Common myeloid progenitor, CD34-positive (primary cell): ENCODE measurements at places on chromosomes 5 and 9.

- DNase-seq, result no peak
Observed at GRCh38 chr9:128106940-128107467, 20.5 kb downstream of the PTGES2 start.

GRCh38 chr5:149938279-149938678, 6.3 kb downstream of the PDE6A start:
- DNase-seq, result no peak

DNA sequence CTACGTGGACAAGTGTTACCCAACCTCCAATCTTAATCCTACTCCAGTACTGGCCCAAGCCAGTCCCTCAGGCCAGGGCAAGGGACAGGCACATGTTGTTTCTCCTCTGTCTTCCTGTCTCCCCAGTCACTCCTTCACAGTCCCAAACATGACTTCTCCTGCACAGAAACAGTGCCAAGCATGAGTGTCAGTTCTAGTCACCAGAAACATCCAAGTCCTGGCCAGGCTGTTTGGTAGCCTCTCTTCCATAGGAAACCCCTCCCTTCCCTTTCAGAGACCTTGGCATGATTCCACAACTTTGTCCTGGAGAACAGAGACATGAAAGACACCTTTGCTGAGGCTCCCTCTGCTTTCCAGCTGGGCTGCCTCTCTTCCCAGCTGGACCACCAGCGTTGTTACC, 56.2 kb upstream of the SLC2A8 start:
- no peak for DNase-seq

DNA sequence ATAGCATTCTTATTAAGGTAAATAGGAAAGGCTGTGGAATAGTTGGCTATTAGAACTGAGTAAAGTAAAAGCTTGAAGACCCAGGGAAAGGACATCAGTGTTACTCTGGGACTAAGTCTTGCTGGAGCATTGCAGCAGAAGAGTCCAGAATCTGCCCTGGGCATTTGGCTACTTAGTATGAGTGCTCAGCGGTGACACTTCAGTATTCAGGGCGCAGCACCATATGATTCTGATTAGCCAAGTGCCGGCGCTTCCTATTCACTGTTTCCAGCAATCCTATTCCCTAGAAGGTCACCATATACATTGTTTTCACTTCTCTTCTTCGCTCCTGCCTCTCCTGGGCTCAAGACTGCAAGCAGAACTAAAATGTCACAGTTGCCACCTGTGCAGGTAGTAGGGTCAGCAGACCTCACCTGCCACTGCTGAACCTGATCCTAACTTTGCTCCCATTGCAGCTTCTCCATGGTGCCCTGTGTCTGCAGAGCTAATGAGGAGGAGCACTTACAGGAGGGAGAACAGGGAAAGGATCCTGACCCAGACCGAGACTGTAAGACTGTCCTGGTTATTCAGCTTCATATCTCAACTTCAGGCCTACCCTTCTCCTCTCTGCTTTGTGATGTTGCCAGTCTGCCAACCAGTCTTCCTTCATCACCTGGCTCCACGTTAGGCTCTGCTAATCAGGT, 313.6 kb upstream of the PIK3R1 start:
- DNase-seq, result no peak

DNA sequence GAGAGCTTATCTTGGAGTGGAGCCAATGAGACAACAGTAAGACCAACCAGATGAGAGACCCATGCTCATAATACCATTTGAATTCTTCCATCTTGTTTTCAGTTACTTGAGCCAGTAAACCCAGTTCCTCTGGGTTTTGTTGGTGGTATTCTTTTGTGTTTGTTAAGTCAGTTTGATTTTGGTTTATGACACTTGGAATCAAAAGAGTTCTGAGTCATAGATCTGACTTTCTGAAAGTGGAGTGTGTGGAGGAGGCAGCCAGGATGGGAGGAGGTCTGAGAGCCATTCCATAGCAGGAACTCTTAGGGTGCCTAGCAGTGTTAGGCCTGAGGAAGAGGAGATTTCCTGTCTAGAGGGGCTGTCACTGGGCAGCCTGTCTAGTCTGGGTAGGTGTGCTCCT, 24.6 kb upstream of the PANK3 start:
- DNase-seq, result no peak

DNA sequence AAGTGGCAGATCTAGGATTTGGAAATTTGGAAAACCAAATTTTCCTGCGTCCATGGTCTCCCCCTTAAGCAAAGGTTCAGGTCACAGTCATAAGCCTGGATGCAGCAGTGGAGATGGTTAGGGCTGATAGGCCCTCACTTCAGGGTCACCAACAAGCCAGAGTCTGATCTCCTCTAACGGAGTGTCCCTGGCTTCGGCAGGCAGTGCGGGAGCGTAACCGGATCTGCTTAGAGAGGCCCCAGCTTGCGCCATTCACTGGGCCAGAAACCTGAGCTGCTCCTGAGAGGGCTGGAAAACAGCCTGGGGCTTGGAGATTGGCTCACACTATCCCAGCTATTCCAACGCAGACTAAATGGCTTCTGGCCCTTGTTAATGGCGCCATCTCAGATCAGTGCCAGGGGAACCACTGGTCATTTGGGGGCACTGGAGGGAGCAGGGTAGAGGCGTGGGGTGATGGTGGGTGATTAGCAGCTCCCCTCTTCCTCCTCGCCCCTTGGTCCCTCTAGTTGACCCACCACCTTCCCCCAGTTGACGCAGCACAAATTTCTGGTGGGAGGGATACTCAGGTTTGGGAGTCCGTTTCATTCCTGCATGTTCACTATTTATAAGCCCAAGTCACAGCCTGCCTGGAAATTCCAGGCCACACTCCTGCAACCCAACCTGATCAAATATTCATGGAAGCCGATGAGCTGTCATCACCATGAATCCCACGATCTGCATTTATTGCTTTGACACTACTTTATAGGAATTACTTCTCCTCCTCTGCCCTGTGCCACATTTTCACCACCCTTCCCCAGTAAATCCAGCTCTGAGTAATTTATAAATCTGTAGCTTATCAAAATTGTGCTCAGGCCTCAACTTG, 134.6 kb upstream of the CPEB4 start:
- DNase-seq, result no peak

DNA sequence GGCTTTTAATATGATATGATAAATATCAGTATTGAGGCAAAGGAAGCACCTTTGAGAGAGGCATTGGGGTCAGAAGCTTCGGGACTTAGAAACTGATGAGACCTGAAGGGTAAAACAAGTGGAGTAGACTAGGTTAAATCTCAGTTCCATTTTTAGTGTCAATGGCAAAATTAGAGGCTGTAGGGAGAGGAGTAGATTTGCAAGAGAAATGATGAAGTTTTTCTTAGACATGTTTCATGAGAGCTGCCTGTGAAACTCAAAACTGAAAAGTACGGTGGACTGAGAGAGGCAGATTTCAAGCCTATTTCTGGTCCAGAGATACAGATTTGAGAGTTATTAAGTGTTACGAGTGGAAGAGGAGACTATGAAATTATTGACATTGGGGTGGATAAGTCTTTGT, 278.5 kb downstream of the TAF11L14 start:
- DNase-seq, result no peak

- DNase-seq, result no peak
Observed at GRCh38 chr9:120393386-120394057, 186.4 kb downstream of the CDK5RAP2 start.

- DNase-seq, result no peak
Observed at GRCh38 chr9:97666907-97667686, 30.0 kb downstream of the XPA start.

- DNase-seq, result no peak
Observed at GRCh38 chr5:176359658-176360057, 1.9 kb downstream of the KIAA1191 start.

DNA sequence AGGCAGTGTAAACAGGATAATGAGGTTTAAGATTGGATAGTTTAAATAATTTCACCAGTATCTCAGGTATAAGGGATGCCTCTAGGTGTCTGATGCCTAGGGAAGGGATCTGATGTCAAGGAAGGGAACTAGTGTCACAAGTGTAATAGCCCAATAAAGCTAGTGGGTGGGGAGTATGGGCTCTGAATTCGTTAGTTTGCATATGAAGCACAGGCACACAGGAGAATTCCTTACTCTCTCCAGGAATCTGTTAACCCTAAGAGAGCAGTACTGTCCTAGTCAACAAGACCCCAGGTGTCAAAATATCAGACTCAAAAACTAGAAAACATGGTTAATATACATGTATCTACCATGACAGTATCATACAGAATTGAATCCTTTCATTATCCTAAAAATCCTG, 352.5 kb upstream of the CYLC2 start:
- DNase-seq, result no peak

GRCh38 chr9:89278997-89279739, 31.8 kb upstream of the CKS2 start:
- peak; percentile 63 for DNase-seq

GRCh38 chr9:112647596-112647995, 70.3 kb downstream of the INIP start:
- no peak for DNase-seq

- no peak for DNase-seq
Observed at GRCh38 chr5:137954131-137954879, 65.0 kb downstream of the PKD2L2 start.

DNA sequence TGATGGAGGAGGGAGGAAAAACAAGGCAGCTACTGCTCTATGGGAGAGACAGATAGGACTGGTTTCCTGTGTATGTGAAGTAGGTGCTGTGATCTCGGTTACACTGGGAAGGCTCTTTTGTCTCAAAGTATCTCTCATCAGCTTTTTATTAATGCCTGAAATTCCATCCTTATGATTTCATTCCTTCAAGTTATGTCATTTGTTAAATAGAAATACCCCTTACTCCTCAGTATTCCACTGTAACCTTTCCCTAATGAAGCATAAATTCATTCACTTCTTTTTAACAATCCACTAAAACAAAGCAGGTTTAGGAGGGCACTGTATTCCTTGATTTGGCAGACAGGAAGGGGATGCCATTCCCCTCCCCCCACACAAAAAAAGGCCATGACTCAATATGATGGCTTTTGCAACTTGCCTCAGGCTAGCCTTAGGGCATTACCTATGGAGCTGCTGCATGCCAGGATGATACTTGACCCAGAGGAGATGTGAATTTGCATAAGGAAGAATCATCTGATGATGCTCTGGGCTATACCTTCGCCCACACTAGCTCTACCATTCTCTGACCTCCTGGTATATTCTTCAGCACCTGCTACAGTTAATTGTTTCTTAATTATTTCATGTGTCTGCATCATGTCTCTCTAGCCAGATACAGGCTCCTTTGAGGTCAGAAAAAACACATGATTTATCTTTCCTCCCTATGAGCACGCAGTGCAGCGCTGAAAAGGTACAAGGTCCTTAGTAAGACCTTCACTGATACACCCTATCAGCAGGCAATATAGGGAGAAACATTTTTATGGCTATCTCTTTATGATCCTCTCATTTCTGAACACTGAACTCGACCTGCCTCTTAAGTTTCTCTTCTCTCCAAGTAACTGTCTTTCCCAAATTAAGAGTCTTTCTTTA, 26.3 kb downstream of the NR3C1 start:
- no peak for DNase-seq

DNA sequence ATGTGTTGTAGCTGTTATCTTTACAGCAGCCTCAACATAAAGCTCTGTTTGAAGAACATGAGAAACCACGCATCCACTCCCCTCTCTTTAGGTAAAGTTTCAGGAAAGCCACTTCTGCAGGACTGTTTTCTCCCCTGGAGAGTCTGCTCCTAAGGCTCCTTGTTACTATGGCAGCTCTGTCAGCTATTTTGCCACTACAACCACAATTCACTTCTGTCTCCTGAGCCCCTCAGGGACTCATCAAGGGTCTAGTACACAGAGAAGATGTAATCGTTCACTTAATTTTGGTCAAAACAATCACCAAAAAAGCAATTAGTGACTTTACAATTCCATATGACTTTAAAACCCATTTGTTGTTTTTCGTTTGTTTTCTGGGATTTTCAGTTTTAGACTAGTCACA, 157.7 kb downstream of the FBN2 start:
- no peak for DNase-seq

GRCh38 chr5:122500245-122501088, 188.4 kb downstream of the SNCAIP start:
- DNase-seq, result peak; percentile 65

- DNase-seq, result peak; percentile 6
Observed at GRCh38 chr5:91059409-91059808, 323.7 kb downstream of the ARRDC3 start.

- DNase-seq, result peak; percentile 24
Observed at GRCh38 chr5:72133212-72133990, 26.1 kb downstream of the MAP1B start.

GRCh38 chr9:117178596-117179375, 236.1 kb downstream of the ASTN2 start:
- DNase-seq, result no peak

- no peak for DNase-seq
Observed at GRCh38 chr5:106854922-106855321, 815.8 kb downstream of the EFNA5 start.
